T follicular helper cell (primary cell): ENCODE measurements at places on chromosomes 3 and 15.

DNA sequence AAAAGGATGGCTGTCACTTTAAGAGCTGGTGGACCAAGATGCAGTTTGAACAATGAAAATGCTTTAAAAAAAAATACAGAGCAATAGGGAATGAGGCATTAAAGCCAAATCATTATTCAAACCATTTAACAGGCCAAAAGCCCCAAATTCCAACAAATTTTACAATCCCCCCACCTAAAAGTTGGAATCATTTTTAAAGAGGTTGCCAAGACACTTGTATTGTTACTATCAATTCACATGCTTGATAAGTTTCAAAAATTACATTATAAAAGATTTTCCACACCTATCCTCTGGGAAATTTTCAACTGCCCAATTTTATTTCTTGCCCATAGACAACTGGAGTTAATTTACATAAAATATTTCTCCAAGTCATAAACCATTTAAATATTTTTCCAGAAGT is 192.3 kb upstream of the ARHGEF26 start:
- no peak for DNase-seq

- peak; percentile 70 for DNase-seq
These were observed at the start of gene STT3B for GRCh38 chr3:31532587-31533168. STT3B (plus strand) TSS chr3:31532925; CDS start chr3:31532999, 74 bp downstream.

GRCh38 chr15:50341616-50342136 is 13.3 kb downstream of the GABPB1 start:
- no peak for DNase-seq

GRCh38 chr15:91228383-91228782 is 128.3 kb downstream of the SV2B start:
- no peak for DNase-seq

- no peak for DNase-seq
These were observed 300.4 kb downstream of the SV2B start for GRCh38 chr15:91400481-91400880.

DNA sequence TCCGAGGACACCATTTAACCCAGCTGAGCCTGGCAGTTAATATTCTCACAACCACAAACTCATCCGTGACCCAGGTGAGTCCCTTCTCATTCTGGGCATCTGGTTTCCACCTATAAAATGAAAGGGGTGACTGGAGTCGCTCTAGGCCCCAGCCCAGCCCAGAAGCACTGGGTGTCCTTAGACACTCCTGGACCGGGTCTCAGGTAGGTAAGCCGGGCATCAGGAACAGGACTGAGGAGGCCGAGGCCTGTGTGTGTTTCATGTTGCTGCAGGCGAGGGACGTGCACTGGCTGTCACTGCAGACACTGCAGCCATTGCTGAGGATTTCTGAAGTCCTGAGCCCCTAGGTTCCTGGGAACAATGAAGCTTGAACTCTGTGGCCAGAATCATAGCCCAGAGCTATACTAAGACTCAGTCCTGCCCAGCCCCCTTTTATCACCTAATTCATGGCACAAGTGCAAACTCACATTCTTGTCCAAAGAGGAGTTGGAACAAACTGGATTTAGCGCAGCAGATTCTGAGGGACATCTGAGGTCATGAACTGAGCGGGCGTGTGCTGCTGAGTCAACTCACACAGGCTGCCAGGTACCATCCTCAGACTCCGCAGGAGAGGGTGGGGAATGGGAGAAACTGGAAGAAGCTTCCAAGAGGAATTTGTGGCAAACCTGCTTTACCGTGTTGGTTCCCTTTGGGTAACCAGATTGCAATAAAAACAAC is 184.9 kb downstream of the FAM43A start:
- DNase-seq: no peak

DNA sequence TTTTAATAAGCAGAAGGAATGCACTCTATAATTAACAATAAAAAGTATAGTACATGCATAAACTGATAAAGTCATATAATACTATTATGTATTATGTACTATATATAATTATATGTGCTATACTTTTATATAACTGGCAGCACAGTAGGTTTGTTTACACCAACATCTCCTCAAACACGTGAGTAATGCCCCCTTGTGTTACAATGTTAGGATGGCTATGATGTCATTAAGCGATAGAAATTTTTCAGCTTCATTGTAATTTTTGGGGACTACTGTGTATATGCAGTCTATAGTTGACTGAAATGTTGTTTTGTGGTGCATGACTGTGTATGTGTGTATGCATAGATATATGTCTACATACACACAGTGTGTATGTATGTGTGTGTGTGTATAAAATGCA is 100.6 kb downstream of the SLMAP start:
- DNase-seq: no peak

- peak; percentile 8 for DNase-seq
These were observed 17.8 kb upstream of the ATP13A4 start for GRCh38 chr3:193572426-193572908.

- no peak for DNase-seq
These were observed 112.5 kb upstream of the CADPS start for GRCh38 chr3:62987721-62988120.

GRCh38 chr15:83846847-83847246 is 192.9 kb downstream of the ADAMTSL3 start:
- DNase-seq: no peak

DNA sequence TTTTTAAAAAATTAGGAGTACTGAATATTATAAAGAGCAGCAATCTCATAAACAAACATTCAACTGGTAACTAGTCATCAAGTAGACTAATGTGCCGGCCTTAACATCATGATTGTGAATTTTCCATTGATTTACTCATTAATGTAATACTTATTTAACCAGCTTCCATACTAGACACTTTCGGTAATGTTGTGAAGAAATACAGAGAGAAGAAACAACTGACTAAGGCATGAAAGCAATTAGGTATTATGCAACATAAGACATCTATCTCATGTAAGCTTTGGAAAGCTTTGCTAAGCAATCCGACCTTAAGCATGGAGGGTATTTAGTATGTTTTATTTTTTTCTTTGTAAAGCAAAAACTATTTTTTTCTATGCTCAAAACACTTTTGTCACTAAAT is 108.0 kb downstream of the IL1RAP start:
- DNase-seq: no peak

DNA sequence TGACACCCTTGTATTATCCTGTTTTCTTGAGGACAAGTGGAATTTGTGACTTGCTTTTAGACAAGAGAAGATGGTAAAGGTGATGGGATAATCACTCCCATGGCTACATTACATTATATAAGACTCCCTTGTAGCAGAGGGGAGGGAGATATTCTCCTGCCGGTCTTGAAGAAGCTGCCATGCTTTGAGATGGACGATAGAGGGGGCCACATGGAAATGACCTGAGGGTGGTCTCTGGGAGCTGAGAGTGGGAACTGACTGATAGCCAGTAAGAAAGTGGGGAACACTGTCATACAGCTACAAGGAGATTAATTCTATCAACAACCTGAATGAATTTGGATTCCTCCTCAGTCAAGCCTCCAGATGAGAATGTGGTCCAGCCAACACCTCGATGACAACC is 540.1 kb downstream of the NTRK3 start:
- DNase-seq: no peak

DNA sequence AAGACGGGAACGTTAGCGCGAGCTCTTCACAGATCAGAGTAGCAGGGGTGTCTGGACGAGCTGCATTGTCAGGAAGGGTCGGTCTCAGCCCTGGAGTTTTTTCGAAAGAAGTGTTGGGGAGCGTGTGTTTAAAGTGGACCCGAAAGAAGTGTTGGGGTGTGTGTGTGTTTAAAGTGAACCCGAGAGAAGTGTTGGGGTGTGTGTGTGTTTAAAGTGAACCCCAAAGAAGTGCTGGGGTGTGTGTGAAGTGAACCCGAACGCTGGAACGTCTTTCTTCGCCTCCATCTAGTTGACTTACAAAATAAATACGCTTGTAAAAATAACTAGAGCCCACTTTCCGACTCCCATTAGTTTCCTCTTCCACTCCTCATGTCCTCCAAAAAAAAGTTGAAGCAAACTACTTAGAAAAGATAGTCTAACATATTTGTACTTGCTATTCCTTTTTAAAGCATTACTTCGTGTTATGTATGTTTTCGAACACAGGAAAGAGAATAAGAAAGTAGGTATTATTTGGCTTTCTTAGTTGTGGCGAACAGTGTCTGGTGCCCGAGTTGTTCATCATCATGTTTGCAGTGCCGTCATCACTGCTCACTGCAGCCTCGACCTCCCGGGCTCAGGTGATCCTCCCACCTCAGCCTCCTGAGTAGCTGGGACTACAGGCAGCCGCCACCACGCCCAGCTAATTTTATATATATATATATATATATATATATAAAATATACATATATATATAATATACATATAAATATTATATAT is 1.0 kb downstream of the LRCH3 start:
- DNase-seq: peak; percentile 24

DNA sequence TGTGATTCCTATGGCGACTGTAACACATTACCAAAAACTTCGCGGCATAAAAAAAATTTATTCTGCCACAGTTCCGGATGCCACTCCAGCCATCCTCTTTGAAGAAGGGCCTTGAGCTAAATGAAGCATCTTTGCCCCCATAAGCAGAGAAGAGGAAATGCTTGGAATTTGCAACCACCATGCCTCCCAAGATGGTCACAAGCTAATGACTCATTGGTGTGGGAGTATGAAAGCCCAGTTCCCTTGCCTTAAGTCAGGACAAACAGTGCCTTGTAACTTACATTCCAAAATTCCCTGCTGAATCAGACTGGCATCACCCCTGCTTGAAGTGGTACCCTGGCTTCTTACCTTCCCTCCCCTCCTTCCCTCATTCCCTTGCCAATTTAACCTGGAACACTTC is 1077.4 kb downstream of the EPHA3 start:
- no peak for DNase-seq

GRCh38 chr15:77580996-77581682 is 51.6 kb downstream of the LINGO1 start:
- DNase-seq: no peak

DNA sequence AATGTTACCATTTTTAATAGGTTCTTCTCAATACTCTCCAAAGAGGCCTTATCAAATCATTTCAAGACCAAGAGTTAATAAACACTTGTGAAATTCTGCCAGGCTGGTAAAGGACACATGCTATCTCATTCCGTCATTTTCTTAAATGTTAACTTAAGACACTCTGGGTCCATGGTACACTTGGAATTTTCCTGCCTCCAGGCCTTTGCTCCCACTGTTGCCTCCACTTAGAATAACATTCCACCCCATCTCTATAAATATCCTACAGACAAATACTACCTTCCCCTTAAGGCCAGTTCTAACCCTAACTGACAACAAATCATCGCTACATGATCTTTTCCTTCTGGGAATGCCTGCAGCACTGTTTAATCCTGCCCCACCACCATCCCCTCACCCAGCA is 24.1 kb downstream of the MAGI1 start:
- no peak for DNase-seq

- DNase-seq: no peak
These were observed 276.4 kb downstream of the POLQ start for GRCh38 chr3:121269389-121269788.

DNA sequence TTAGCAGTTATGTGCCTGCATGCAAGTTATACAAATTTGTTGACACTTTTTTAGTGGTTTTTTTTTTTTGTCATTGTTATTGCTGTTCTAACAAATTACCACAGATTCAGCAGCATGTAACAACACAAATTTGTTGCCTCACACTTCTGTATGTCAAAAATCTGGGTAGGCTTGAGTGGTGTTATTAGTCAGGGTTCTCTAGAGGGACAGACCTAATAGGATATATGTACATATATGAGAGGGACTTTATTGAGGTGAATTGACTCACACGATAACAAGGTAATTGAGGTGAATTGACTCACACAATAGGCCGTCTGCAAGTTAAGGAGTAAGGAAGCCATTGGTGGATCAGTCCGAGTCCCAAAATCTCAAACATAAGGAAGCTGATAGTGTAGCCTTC is 15.0 kb upstream of the PLSCR1 start:
- DNase-seq: no peak

GRCh38 chr3:170730071-170730812 is 139.8 kb downstream of the RPL22L1 start:
- DNase-seq: no peak

DNA sequence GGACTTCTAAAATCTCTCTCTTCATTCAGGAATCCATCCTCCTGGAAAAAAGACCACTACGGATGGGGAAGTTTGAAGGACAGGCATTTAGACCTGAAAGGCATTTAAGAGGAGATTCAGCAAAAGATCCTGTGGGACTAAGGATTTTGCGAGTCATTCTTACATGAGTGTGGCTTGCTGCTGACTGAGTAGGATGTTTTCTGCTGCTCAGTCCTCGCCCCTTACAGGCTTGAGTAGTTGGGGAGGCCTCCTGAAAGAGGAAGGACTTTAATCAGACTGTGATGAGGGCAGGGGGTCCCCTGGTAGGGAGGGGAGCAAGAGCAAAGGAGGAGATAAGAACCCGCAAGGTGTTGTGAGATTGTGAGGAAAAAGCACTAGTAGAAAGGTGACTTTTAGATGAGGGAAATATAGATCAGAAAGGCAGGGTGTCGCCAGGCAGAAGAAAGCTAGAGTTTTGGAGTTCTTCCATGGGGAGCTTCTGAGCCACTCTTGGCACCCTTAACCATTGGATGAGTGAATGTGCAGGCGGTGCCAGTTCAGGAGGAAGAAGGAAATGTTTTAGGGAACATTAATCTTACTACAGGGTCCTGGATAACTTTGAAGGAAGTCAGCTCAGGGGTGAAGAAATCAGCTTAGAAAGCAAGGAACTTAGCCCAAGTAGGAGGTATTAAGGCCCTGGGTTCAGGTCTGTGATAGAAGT is 171.1 kb downstream of the RORA start:
- no peak for DNase-seq

DNA sequence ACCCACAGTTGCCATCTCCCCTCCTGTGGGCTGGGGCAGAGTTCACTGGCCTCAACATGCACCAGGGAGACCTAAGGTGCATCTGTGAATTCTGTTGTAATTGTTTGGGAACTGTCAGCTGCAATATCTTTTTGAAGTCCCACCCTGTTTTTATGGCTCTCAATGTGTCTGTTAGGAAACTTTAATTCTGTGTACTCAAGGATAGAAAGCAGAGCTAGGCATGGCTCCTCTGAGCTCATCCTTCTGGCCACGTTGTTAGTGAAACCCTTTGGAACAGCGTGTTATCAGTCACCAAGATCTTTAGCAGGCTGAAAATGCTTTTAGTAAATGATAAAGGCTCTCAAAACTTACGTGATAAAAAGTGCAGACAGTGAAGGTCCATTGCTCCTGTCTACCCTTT is 33.6 kb upstream of the MTMR10 start:
- no peak for DNase-seq

DNA sequence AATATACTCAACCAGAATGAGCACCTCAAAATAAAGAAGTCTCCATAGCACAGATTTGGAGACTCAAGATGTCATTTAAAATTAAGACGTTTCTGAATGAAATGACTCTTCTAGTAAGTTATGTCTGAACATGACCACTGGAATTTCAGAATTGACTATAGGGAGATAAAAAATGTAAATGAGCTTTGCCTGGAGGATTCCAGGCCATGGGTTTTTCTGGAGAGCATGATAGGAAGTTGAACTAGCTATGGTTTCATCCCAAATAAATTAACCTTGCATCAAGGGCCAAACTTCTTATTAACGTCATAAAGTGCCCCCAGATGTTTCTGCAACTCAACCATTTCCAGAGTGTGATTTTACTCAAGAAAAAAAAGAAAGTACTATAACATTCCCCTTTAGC is 222.6 kb upstream of the NR2F2 start:
- no peak for DNase-seq
